GM18507 (cell line): ENCODE measurements at places on chromosomes 5 and 9.

- no peak for DNase-seq
Observed at GRCh38 chr5:72163349-72163983, 56.2 kb downstream of the MAP1B start.

GRCh38 chr5:141359790-141360426 lies at the start of gene PCDHGB2:
Gene PCDHGB2 (plus strand): TSS chr5:141359994. CDS start chr5:141360136, 142 bp downstream.
- peak; percentile 18 for DNase-seq

GRCh38 chr5:55027595-55027994 lies 3.5 kb downstream of the GZMK start:
- DNase-seq: no peak

DNA sequence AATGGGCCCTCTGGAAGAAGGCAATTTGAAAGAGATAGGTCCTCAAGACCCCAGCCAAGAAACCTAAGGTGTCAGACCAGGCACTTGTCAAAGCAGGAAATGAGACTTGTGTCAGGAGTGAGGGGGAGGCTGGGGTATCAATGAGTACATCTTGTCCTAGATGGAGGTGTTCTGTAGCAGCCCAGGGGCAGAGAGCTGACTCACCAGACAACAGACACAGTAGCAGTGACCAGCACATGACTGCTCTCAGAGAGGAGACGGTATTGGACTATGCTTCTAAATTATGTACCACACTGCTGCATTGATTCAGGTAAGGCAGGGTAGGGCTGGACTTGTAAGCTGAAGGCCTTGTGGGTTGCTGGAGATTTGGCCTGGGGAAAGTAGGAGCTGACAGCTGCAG lies 551.2 kb upstream of the KLF4 start:
- no peak for DNase-seq

DNA sequence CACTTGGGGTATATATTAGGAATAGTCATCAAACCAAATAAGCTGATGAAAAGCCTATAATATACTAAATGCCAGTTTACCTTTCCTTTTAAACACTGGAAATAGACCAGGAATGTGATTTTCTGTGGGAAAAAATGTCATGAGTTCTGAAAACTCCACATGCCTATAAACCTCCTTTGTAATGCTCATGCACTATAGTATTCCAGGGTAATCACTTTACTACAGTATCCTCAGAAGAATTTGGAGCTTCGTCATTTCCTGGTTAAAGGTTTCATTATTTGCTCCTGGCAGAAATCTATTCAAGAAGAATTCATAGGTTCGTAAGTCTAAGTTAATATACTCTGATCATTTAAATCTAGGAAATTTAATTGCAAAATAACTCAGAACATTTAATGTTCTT lies 1076.7 kb upstream of the DMAC1 start:
- no peak for DNase-seq

DNA sequence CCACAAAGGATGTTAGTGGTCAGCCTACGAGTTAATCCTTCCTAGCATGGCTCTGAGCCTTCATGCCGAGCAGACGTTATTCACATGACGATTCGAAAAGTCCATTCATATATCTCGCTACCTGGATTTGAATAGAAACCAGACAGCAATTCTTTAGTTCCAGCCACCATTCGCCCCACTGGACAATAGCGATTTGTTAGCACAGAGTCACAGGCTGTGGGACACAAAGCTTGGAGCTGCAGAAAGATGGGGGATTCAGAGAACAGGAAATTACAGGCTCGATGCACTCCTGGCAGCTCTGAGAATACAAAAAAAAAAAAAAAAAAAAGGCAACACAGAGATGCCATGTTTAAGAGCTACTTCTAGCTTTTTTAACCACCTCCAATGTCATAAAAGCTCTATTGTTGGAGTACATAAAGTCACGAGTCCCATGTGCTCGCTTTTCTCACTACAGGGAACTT lies 110.7 kb downstream of the NR6A1 start:
- DNase-seq: no peak

DNA sequence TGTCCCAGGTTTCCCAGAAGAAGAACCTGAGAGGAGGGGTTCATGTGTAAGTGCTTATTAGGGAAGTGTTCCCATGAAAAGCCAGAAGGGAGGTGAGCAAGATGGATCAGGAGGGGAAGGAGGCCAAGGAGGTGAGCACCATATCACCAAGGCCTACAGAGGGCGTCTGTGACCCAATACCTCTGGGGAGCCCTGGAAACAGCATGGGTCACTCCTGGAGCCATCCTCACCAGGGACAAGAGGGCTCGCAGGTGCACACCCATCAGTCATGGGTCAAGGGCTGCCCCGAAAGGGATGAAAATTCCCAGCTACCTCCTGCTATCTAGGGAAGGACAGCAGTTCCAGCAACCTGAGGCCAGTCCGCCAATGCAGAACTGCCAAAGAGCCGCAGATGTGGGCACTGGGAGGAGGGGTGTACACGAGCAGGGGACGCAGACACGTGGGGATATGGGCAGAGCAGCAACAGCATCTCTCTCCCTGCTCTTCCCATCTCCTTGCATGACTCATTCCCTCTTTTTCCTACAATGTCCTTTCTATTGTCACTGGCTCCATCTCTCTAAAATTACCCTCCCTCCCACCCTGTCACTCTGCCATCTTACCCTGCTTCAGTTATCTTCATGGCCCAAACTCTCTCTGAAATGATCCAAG lies 167.6 kb upstream of the FSTL4 start:
- DNase-seq: no peak

- no peak for DNase-seq
Observed at GRCh38 chr9:95171596-95171995, 145.9 kb downstream of the FANCC start.

GRCh38 chr5:139636207-139636792 lies 11.8 kb upstream of the CXXC5 start:
- DNase-seq: peak; percentile 79

- DNase-seq: peak; percentile 71
Observed at GRCh38 chr9:70563431-70564204, 149.2 kb upstream of the KLF9 start.

DNA sequence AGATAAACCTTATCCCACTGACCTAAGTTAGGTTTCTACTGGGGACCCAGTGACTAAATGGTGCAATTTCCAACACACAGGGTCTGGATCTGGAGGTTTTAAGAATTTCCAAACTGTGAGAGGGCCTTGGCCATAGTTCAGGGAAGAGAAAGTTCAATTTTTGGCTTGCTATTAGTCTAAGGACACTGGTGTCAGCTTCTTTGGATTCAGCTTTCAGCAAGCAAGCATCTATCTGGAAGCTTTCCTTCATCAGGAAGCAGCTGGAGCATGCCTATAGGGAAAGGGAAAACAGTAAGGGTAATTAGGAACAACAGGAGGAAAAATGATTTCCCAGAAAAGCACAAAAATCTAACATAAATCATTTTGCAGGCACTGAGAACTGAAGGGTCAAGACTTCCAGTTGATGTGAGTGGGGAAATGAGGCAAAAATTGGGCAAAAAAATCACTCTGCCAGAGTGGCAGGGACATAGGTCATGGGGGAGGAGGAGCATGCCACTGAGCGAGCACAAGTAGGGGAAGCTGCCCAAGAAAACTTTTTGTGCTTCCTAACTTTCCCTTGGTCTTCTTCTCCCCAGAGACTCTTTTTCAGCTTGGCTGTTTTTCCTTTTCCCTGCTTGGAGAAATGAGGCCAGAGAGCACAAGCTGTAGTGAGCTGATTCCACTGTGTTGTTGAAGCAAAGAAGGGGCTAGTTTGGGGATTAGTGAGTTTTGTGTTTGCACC lies 299.6 kb downstream of the FGF10 start:
- DNase-seq: no peak
